ENCODE measurements at places on chromosomes 5 and 9.

DNA sequence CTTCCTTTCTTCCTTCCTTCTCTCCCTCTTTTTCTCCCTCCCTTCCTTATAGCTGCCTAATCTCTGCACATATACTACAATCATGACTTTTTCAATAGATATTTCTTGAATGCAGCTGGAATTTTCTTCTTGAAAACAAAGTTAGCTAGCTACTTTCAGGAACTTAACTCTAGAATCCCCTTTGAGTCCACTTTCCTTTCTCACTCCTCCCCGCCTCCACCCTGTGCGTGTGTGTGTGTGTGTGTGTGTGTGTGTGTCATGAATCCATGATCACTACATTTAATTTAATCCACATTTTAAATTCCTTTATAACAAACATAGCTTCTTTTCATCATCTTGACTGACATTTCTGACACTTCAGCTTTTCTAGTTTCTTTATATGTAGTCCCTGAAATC lies 167.5 kb upstream of the KLF9 start:
- no peak for DNase-seq

GRCh38 chr5:30968971-30969370 lies 224.5 kb upstream of the CDH6 start:
- DNase-seq, result no peak

DNA sequence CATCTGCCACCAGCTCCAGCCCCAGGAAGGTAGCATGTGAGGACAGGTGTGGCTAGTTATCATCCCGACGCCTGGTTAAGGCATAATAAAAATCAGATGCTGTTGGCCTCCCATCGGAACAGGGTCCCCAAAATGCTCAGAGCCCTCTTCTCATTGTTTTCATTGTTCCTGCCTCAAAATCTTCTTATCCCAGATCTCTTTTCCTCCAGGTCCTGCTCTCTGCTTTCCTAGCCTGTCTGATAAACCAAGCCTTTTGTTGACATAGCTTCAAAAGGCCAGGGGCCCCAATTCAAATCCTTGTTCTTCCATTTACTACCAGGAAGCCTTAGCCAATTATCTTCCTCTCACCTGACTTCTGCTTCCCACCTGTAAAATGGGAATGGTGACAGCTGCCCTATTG lies 130.1 kb upstream of the ADRA1B start:
- no peak for DNase-seq

DNA sequence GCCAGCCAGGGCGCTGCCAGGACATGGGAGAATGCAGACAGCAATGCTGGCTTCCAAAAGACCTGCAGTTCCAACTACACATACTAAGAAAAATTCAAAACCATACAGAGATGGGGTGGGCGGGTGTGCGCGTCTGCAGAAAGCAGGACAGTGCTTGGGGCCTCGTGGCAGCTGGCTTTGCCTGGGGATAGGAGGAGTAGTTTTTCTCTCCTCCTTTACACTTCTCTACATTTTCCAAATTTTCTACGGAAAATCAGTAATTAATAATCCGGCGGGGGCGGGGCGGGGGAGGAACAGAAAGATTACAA lies 43.6 kb upstream of the SARDH start:
- DNase-seq, result no peak

GRCh38 chr9:128696923-128697707 lies 5.2 kb upstream of the PKN3 start:
- DNase-seq, result no peak

DNA sequence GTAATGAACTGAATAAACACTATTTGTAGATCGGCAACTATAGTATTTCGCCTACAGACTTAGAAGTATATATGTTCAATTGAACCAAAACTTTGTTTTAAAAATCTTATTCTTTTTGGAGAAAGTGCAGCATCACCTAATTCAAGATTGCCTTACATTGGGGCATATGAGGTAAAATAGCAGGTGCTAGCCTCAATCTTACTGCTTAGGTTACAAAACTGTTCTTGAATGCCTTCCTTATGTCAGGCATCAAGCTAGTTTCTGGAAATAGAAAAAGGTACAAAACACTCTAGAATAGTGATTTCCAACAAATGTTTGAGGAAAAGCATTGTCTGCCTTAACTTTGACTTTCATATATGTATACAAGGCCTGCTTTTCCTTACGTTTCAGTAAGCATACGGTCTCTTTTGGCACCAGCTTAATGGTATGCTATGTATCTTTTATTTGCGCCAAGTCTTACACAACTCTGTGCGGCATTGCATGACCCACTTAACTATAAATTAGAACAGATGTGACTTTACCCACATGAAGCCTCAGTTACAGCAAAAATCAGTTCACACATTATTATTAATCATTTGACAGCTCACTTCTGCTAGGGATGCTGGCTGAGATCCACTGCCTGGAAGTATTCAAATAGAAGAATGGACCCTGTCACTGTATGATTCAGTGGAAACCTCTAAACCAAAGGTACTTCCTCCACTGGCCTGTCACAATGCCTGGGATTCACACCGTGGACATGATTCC lies 174.1 kb downstream of the PRELID2 start:
- DNase-seq, result no peak

DNA sequence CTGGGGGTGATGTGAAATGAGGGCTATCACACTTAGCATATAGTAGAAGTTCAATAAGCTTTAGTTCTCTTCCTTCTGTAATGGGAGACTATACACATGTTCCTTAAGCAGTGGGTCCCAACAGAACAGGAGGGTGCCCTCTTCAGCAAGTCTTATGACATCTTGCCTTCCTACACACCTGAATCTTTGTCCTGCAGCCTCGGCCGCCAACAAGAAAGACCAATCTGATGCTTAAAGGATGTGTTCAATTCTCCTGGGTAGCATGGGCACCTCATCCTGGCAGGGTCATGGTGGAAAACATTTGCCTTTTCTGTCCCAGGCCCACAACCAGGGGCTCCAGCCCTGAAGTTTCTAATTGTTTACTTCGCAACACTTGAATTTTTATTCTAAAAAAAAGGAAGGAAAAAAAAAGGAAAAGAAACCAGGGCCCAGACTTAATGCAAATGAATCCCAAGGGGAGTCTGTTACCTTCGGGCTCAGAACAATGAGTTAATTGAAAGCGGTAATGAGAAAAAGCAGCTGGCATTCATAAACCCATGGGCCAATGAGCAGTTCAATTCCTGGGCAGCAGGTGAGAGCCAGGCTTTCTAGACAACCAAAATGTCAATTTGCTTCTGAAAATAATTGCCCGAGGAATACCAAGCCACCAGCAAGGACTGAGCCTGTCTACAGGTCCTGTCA lies 26.2 kb upstream of the SMAD5 start:
- DNase-seq, result no peak

GRCh38 chr9:14031060-14031414 lies 282.9 kb downstream of the NFIB start:
- no peak for DNase-seq

GRCh38 chr9:129394061-129394885 lies 216.2 kb upstream of the IER5L start:
- DNase-seq, result no peak

DNA sequence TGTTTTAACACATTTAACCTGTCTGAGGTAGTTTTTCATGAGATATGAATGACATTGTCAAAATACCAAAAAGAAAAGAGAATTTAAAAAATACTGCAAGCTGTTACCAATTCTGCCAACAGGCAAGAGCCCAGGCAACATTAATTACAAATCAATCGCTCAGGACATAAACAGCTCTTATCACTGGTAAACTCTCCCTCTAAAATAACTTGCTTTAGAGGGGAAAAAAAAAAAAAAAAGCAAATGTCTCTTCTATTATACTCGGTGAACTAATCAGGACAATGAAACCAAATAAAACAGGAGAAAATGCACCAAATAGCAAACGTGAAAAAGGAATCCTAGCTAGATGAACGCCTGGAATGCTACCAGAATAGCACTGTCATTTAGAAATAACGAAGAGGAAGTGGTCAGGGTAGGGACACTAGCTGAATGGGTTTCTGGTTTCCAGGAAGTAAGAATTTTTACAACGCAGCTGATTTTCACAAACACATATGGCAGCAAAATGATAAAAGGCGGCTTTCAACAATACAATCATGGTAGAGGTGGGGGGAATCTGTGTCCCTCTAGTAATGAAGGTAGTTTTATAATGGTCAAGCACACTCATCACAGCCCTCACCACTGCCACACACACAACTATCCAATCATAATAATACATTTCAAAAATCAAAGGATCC lies 94.9 kb downstream of the DENND1A start:
- DNase-seq, result no peak

DNA sequence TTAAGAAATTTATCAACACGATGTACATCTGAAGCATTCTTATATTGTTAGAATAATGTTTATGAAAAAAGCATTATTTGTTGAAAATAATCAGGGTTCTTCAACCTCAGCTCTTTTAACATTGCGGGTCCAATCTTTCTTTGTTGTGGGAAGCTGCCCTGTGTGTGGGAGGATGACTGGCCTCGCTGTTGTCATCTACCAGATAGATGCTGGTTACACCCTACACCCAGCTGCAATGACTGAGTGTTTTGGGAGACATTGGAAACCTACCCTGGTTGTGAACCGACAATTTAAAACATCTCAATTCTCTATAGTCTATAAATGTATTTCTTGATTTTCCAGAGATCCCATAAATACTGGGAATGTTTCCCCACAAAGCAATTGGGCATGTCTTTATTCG lies 794.2 kb upstream of the CDH10 start:
- no peak for DNase-seq

GRCh38 chr5:125011014-125011413 lies 264.6 kb upstream of the ZNF608 start:
- no peak for DNase-seq

DNA sequence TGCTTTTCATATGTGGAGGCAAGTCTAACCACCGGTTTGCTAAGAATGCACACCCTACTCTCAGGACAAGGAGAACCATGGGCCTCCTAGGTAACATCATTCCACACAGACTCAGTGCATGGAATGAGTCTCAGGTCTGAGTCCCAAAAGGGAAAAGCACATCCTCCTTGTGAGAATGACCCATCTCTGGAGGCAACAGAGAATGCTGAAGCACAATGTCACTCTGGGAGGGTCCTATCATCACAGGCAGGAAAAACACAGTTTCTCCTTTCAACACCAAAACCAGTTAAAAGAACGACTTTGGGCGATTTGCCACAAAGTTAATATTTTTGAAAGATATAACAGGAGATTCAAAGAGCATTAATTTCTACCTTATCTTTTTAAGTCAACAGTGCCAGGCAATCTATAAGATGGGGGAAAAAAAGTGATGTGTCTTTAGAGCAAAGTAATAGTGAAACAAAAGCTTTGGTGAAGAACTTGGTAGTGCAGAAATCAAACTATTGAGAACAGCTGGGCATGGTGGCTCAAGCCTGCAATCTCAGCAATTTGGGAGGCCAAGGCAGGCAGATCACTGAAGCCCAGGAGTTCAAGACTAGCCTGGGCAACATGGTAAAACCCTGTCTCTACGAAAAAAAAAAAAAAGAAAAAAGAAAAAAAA lies 97.3 kb downstream of the OXCT1 start:
- DNase-seq, result no peak

- no peak for DNase-seq
These were observed 4.4 kb downstream of the CRB2 start for GRCh38 chr9:123360161-123361085.

DNA sequence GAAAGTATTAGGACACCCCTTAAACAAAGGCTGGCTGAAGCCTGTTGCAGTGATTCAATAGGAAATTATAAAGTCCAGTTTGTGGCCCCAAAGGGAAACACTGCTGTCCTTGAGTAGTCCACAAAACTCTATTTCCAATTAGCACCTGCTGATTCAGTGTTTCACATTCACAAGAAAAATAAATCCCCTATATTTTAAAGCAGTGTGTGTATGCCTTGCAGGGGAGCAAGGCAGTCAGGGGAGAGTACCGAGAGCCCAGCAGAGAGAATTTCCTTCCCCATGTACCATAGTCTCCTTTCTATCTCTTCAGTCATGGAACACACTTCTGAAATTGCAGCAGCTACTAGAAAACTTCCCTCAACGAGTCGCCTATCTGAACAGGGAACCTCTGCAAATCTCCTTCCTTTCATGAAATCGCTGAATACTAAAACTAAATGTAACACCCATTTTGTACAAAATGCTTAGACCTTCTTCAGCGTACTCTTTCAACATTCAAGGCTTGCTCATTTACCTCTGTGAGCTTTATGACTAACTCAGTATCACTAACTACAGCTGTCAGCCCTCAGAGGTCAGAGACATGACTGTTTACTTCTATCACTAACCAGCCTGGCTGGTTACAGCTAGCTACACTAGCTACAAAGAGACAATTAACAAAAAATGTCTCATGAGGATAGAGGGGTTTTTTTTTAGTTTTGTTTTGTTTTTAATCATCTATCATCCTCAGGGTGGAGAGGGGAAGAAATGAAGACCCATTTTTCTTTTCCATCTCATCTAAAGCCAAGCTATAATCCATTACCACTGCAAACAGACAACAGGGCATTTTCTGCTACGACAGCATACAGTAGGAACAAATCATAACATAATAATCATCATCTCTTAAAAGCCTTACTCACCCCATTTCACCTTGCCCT lies 188.7 kb downstream of the EBF1 start:
- no peak for DNase-seq

GRCh38 chr5:128414469-128414868 lies 123.6 kb downstream of the FBN2 start:
- no peak for DNase-seq

DNA sequence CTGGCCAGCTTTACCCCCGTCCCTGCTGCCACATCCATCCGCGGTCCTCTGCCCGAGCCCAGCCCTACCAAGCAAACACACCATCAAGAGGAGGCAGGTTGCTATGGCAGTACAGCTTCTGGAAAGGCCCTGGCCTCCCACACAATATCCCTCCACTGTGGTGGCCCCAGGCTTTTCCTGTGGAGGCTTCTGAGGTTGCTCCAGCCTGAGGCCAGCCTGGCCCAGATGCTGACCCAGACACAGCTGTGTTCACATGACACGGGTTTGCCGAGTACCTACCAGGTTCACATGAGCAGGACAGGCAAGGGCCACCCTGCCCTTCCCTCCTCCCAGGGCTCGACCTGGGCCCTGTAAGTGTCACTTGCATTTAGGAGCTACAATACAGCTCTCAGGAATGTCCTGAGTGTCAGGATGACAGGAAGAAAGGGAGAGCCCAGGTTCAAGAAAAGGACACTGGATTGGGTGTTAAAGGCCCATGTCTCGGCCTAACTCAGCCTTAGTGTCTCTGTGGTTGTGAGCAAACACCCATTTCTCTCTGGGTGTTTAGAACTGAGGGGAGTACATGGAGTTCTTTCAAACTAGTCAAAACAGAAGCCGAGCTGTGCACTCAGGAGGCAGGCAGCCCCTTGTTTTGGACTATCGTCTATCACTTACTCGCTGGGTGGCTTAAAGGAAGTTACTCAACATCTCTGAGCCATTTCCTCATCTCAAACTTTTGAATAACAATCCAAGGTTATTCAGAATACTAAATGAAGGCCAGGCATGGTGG lies 40.2 kb downstream of the NAIF1 start:
- DNase-seq, result no peak

DNA sequence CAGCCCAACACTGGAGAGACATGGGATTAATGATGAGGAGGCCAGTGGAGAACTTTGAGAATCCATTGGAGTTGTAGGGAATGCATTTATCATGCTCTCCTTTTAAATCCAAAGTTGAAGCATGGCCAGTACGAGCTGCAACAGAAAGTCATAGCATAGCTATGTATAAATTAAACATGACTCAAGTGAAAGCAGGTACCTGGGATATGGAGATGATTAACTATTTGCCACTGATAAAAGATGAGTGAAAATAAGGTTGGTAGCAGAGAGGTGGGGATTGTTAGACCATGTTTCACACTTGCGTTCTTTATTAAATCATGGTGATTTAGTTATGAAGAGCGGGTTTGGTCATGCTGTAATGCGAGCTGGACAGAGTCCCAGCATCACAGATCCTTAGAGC lies 189.6 kb downstream of the ARHGEF28 start:
- DNase-seq, result no peak

All from GOT3 (cell line).